ENCODE measurements at places on chromosomes 5 and 9.

DNA sequence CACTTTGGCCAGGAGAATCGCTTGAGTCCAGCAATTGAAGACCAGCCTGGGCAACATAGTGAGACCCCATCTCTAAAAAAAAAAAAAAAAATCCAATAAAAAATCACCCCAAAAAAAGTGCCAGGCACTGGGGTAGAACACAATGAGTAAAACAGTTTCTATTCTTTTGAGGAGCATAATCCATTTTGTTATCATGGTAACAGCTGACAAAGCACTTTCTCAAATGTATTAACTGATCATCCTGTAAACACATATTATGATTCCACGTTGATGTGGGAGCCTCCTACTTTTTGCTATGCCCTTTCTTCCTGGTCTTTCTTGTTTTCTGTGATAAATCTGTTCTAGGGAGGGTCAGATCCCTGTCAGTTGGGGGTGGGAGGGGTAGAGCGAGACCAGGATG lies 20.7 kb upstream of the FAM13B start:
- DNase-seq: no peak

GRCh38 chr5:132971483-132972435 lies 8.3 kb upstream of the AFF4 start:
- no peak for DNase-seq

DNA sequence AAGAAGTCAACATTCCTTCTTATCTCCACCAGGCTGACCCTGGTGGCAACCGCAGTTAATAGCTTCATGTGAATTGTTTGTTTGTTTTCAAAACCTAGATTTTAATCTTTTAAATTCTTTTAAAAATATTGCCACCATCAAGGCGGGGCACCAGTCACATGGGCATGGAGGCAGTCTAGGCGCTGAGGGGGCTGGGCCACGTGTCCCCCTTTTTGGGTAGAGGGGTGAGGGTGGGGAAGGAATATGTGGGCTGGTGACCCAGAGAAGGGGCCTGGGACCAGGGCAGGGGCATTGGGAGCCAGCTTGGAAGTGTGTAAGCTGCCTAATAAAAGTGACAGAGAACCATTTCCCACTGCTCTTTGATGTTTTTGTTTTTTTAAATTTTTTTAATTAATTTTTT lies 147.3 kb downstream of the GADD45G start:
- no peak for DNase-seq

- no peak for DNase-seq
These were observed 4.3 kb upstream of the SPOCK1 start for GRCh38 chr5:137503456-137503855.

DNA sequence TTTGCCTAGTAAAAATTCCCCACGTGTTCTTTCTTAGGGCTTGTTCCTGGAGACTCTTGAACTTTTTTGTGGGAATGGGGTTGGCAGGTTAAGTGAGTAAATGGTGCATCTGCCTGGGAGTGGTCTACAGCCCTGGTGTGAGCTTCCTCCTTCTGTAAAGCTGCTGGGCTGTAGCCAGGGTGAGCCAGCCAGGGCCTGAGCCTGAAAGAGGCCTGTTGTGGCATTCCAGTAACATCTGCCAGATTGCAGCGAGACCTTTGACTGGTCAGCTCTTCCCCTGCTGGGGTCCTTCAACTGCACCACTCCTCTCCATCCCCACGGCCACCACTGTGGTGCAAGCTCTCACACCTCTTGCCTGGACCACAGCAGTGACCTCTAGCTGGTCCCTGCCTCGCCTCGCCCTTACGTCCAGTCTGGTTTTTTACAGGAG lies 47.5 kb downstream of the SLC22A5 start:
- DNase-seq: no peak

- DNase-seq: no peak
These were observed 489.8 kb downstream of the SEMA5A start for GRCh38 chr5:9056046-9056445.

DNA sequence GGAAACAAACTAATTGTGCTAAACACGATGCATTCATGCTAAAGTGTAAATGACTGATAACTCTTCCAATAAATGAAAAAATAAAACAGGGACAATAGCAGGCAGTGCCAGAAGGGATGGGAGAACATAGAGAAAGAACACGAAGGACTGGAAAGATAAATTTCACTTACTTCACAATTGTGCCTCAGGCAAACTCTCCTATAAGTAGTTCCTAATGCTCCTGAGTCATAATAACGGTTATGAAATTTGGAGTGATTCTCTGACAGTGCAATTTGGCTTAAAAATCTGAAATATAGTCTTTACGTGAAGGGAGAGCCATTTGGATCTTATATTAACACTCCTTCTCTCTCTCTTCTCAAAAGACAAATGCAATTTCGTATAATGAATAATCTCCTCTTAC lies 2218.5 kb downstream of the MAT2B start:
- no peak for DNase-seq

GRCh38 chr9:20994486-20994885 lies 37.0 kb downstream of the HACD4 start:
- no peak for DNase-seq

- DNase-seq: peak; percentile 18
These were observed 50.2 kb upstream of the SAP30L start for GRCh38 chr5:154395407-154396106.

Data from NCI-H1048 (cell line).